ENCODE measurements at places on chromosomes 2 and 18.

GRCh38 chr2:151544449-151544848 is 134.7 kb downstream of the RIF1 start:
- DNase-seq: no peak

DNA sequence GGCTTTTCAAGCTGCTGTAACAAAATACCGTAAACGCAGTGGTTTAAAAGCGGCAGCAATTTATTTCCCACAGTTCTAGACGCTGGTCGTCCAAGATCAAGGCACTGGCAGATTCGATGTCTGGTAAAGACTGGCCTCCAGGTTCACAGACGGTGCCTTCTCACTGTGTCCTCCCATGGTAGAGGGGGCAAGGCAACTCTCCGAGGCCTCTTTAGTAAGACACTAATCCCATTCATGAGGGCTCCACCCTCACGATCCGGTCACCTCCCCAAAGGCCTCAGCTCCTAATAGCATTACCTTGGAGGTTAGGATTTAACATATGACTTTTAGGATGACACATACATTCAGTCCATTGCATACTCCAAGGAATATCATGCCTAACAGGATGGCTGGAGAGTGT is 117.2 kb downstream of the SH3RF3 start:
- DNase-seq: no peak

DNA sequence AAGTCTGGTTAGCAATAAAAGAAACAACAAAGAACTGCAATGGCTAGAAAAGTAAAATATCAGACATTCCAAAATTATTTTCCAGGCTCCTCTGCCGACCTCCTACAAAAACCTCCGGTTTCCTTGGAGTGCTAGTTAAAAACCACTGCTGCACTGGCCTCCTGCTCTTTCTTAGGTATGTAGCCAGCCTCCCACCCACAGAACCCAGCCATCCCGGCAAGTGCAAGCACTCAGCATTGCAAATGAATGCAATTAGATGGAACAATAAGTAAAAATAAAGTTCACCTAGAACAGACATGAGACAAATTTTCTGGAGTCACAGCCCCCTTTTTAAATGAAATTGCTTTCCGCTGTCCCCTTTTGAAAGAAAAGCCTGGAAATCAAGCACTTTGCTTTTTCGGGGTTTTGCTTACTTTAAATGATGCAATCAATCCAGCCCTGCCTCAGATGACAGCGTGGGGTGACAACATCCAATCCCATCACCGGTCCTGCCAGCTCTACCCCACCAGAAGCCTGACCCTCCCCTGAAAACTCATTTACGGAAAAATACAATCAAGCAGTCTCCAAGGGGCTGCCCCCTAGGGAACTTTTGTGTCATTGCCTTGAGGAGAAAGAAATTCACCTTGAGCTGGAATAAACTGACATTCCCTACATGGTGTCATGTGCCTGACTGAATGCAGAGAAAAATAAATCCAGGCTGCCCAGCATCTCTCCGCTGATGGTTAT is 199.8 kb downstream of the EPHA4 start:
- DNase-seq: no peak

- DNase-seq: no peak
These were observed 1160.7 kb downstream of the CNTNAP5 start for GRCh38 chr2:125185691-125186270.

GRCh38 chr2:75055820-75056675 is 97.6 kb downstream of the POLE4 start:
- DNase-seq: no peak

Data from RWPE2 (cell line).